ENCODE measurements at places on chromosomes 12 and 14.

GRCh38 chr14:23380197-23380914 lies 3.5 kb downstream of the CMTM5 start:
- DNase-seq = no peak

DNA sequence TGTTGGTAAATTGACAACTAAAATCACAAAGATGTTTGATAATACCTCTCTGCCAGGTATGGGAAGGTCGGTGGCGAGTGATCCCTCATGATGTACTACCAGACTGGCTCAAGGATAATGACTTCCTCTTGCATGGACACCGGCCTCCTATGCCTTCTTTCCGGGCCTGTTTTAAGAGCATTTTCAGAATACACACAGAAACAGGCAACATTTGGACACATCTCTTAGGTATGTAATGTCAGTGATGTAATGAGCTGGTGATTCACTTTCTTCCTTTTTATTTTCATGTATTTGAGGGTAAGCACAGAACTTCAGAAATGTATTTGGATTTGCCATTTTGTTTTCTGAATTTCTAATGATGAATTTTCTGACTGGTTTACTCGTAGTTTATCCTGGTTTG lies 42.6 kb upstream of the LRTM2 start:
- no peak for DNase-seq

DNA sequence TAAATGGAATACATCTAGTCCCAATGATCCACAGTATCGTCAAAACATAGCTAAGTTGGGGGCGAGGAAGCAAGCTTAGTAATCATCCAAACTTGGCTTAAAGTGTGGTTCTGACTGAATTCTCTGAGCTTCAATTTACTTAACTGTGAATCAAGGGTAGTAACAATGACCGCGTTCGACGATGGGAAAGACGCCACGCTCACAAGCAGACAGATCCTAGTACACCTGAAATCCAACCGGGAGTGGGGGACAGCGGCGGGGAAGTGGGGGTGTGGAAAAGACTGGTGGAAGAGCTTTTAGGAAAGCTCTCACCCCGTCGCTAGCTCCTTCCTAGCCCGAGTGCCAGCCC lies 433 bp downstream of the COX16 start:
- DNase-seq = no peak

DNA sequence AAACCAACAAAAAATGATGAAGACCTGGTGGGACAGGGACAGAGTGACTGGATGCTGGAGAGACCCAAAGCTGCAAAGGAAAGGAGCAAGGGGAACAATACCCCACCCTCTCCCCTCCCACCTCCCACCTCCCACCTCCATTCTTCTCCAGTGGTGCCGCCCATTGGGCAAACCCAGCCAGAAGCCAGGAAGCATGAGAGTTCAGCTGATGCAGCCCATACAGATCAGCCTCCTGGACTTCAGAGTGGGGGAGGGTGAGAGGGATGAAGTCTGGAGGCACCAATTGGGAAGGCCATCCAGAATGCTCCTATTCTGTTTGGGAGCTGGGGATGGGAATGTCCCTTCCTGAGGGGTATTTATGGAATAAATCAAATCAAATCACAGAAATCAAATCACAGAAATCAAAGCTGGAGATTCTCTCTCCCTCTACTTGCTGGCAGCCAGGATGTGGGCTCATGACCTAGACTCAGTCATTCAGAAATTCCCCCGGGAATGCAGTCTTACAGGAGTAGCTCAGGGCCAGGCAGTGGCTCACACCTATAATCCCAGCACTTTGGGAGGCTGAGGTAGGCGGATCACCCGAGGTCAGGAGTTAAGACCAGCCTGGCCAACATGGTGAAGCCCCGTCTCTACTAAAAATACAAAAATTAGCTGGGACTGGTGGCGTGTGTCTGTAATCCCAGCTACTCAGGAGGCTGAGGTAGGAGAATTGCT lies 31.1 kb downstream of the IRF2BPL start:
- no peak for DNase-seq

DNA sequence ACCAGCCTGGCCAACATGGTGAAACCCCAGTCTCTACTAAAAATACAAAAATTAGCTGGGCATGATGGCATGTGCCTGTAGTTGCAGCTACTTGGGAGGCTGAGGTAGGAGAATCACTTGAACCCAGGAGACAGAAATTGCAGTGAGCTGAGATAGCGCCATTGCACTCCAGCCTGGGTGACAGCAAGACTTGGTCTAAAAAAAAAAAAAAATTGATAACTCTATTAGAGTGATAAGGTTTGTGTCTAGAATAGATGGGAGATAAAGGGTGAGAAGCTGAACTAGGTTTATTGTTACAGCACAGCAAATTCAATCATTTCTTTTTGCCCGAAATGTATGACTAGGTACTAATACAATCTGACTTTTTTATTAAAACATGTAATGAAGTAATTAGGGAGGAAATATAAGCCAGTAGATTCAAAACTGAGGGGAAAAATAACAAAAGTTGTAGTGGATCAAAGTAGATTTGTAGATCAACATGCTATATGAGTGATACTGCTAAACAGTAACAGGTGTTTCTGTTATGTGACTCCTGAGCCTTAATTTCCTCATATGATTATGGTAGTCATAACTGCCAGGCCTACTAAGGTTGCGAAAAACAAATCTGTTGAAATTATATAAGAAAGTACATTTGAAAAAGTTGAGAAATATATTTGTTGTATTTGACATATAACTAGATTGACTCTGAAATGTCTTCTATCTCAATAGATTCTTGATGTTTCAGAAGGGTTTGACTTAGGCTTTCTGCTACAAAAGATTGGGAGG lies 83.6 kb downstream of the WNK1 start:
- DNase-seq = no peak

GRCh38 chr12:70372881-70373280 lies 6.8 kb downstream of the KCNMB4 start:
- DNase-seq = no peak

- DNase-seq = no peak
Measured at GRCh38 chr12:96448300-96448699, 41.1 kb upstream of the CFAP54 start.

GRCh38 chr12:74671421-74671820 lies 133.8 kb downstream of the ATXN7L3B start:
- no peak for DNase-seq

- no peak for DNase-seq
Measured at GRCh38 chr12:86213012-86213411, 43.2 kb downstream of the MGAT4C start.

GRCh38 chr14:96160076-96160912 lies 44.3 kb upstream of the BDKRB2 start:
- no peak for DNase-seq

GRCh38 chr14:69045857-69046475 lies 66.9 kb upstream of the ACTN1 start:
- DNase-seq = no peak

DNA sequence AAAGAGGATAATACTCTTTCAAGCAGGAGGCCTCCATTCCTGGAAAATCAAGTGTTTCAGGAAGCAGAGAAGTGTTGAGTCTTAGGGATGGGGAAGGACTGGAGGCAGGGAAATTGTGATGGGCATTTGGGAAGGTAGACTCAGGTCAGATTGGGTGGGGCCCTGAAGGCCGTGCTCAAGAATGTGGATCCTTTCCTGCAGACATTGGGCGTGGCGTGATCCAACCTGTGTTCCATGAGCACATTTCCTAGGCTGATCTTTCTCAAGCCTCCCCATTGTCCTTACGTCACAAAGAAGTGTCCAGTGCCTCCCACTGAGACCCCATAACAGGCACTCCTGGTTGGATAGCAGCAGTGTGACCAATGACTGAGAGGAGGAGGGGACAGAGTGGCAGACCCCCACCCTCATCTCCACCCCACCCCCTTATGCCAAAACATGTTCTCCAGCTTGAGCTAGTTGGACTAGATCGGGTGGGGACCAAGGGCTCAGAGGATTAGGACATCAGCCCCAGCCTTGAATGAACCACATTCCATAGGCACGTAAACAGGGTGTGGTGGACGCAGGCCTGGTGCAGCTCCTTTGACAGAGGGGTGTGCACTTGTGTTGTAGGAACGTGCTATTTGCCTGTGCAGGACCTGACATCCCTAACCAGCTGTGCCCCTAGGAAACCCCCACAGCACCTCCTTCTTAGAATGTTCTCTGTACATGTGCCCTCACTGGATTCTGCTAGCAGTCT lies 76.8 kb downstream of the TTC9 start:
- DNase-seq = no peak

DNA sequence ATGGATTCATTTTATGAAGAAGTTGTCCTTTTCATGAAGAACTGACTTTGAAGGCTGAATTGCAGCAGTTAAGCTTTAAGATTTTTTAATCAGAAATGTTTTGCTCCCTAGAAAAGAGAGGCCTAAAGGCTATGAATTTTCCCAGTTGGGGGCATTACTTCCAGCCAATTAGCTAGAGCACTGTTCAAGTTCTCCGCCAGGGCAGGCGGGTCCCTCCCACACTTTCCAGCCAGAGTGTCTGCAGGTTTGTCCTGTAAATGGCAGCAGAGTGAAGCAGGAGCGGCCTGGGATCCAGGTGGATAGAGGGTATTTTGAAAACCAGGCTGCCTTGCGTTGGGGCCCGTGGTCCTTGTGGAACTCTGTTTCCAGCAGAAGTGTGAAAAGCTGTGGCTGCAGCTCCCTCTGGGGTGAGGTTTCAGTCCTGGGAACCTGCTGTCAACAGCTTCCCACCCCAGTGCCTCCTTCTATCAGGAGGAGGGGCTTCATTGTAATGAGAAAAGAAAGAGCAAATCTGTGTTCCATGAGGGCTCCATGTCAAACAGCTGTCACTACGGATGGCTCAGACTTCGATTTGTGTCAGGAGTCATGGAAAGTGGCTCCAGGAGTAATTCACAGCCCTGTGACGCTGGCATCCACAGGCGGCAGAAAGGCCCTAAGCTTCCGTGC lies 210.7 kb upstream of the TMEM132C start:
- no peak for DNase-seq

GRCh38 chr12:112842441-112842840 lies 50.9 kb downstream of the RPH3A start:
- DNase-seq = no peak

DNA sequence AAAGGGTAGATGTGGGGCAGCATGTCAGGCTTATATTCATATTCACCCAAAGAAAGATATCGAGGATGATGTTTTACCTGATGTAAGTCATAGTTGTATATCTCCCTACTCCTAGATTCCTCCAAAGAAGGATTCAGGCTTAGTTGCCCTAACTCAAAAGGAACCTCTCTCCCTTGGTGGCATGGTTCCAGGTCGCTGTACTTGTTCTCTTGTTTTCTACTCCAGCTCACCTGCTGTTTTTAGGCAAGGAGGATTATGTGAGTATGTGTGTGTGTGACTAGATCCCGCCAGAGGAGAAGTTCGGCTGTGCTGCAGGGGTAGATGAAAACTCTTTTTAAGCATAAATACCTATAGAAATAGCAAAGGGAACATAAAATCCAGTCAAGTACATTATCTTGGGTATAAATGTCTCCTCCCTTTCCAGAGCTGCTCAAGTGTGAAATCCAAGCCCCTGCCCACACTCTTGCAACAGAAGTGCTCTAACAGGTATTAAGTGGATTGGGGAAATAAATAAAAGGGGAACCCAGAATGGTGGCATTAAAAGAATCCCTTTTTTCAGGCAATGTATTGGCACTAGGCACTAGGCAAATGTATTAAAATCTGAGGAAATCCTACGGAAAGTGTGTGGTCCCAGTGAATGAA lies 375.7 kb downstream of the ZFP36L1 start:
- DNase-seq = no peak

- no peak for DNase-seq
Measured at GRCh38 chr14:49982501-49982951, 89.6 kb downstream of the ARF6 start.

Data from nucleus accumbens (tissue), 56 donors.